ENCODE measurements at places on chromosomes 16 and 17.

DNA sequence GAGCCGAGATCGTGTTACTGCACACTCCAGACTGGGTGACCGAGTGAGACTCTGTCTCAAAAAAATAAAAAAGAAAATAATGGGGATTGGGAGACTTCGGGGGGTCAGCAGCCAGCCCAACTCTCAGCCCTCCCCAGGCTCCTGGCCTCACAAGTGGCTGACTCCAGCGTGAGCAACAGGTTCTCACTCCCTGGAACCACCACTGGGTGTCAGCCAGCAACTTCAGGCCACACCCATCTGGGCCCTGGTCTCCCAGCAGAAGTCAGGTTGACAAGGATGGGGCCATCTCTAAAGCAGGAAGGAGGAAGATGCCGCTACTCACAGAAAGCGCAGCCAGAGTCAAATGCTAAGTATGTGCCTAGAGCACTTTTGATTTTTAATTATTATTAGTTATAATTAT, 139.4 kb downstream of the C16orf78 start:
- peak; percentile 32 for DNase-seq

DNA sequence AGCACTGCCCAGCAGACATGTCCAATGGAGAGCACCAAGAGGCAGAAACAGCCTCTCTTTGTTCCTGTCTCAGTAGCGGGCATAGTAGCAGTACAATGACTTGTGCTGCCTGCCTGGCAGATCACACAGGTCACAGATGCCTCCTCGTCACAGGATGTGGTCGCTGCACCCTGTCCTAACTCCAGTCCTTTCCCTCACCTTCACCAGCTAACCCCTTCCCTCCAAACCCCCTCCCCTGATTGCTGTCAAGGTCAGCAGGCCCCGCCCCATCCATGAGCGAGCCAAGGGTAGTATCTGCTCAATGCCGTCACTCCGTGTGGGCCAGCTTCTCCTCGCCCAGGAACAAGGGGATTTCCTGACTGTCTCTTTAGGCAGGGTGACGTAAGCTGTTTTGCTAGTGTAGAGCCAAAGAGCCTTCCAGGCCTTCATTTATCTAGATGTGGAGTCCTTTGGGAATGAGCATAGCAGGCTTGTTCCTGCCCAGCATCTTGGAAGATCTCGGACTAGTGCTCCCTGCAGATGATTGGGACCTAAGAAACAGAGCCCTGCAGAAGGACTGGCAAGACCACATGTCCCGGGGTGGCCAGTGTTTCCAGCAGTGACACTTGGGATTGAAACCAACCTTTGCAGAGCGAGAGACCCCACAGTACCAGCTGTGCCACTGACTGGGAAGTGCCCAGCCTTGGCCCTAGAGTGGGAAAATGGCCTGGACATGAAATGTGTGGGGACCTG, 75.9 kb upstream of the TNRC6C start:
- DNase-seq, result no peak

GRCh38 chr17:71522383-71522782, 598.4 kb upstream of the SOX9 start:
- no peak for DNase-seq

DNA sequence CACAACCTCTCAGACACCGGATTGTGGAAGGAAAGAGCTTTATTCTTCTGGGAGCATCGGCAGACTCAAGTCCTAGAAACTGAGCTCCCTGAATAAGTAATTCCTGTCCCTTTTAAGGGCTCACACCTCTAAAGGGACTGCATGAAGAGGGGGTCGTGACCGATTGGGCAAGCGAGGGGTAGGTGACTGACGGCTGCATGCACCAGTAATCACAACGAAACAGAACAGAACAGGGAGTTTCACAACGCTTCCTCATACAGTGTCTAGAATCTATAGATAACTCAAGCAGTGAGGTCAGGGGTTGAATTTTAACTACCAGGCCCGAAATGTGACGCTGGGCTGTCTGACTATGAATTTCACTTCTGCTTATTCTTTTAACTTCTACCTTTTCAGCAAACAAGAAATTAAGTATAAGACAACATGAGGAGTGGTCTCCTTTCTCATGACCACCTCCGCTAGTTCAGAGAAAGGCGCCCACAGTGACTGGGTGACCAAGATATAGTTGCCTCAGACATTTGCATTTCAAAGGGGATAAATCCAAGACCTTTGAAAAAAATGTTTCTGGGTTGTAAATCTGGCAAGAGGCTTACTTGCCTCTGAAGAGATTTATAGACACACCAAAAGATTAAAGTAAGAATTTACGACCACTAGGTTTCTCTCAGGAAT, 88.4 kb upstream of the ATF7IP2 start:
- no peak for DNase-seq

DNA sequence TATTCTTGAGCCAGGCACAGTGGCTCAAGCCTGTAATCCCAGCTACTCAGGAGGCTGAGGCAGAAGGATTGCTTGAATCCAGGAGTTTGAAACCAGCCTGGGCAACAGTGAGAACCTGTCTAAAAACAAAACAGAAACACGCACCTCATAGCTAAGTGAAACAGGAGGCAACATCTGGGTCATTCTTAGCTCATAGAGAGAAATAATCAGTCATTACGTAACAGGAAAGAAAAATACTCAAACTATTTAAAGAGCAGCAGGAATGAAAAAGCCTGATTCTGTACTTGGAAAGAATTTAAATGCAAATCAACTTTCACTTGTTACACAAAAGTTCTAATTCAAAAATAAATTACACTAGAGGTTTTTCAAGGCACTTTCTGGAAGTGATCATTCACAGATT, 17.2 kb downstream of the CHCT1 start:
- DNase-seq, result no peak

DNA sequence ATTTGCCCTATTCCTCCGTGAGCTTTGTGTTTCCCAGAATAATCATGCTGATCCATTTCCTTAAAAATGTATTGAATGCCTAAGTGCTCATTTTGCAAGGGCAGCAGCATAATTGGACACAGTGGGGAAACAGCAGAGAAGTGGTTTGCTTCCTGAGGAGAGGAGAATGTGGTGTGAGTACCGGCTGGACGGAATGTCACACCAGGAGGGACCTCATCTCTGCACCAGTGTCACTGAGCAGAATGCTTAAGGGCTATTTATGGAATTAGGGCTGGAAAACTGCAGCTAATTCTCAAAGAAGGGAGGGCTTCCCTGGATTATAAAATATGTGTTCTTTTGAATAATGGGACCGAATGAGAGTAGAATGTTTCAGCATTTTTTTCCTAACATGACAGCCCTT, 1100.6 kb upstream of the RBFOX1 start:
- DNase-seq, result no peak

- peak; percentile 18 for DNase-seq
These were observed at the start of gene MAF for GRCh38 chr16:79600638-79601091. Gene MAF (minus strand): TSS chr16:79600737. CDS start chr16:79599902, 835 bp downstream.

GRCh38 chr16:2584729-2585650, 47.2 kb downstream of the PDPK1 start:
- DNase-seq, result no peak

- DNase-seq, result no peak
These were observed 204.9 kb downstream of the LGALS9B start for GRCh38 chr17:20262226-20263114.

DNA sequence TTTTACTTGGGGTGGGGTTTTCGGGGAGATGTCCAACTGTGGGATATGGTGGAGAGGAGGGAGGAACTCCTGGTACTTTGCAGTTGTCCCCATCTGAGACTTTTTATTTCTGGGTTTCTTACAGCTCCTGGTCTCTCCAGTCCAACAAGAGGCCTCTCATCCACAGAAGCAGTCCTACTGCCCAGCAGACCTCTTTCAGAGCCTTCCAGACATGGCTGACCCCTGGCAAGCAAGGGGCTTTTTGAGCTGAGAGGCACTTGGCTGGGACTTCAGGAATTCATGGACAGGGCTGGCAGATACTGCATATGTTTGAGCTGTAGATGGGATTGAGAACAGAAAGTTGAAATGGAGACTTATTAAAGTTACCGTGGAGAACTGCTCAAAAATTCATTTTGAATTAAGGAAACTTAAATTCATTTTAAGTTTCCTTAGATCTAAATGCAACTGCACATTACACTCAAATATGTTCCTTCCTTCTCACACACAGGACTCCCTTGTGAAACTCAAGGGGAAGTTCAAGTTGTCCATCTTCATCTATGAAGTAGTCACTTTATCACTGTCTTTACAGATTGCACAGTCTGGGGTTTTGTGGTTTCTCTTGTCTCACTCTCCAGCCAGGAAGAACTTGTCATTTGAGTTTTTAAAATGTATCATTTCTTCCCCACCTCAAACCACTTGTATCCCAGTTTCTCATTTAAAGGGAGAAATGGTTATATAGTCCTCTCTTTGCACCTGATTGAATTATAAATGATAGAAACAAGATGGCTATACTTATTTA, 1.1 kb downstream of the LASP1NB start:
- DNase-seq, result no peak

GRCh38 chr16:21253470-21253869, 20.0 kb downstream of the ANKS4B start:
- no peak for DNase-seq

GRCh38 chr17:50311483-50311882, 34.4 kb upstream of the XYLT2 start:
- DNase-seq, result no peak

DNA sequence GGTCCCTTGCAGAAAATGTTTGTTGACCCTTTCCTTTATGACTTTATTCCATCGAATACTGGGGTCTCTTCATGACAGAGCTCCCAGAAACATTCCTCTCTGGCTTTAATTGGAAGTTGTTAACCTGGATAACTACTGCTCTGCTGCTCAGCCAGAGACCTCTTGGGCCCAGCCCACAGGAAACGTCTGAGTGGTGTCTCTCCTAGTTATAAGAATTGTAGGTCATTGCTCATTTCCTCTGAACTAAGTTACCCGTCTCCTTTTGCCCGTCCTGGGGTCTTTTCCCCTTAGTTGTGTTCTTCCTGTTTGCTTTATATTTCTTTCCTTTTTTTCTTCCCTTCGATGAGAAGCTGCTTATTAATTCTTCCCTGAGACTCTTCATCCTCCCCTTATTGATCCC, 9.0 kb downstream of the MAP2K6 start:
- no peak for DNase-seq

DNA sequence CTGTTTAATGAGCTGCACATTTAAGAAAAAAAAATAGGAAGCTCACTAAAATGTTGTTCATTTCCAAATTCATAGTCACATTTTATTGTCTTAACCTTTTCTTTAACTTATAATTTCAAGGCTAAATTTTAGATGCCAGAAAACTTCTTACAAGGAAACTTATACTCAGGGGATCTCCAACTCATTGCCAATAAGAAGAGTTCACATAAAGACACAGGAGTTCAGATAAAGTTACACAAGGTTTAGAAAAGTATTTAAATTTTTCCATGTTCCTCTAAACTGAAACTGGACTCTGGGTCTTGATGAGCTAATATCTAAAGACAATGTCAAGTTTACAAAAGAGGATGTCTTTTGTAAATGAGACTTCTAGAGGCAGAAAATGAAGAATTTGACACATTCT, 190.7 kb upstream of the KCNJ16 start:
- DNase-seq, result no peak

GRCh38 chr16:76955629-76956028, 235.4 kb upstream of the MON1B start:
- no peak for DNase-seq

DNA sequence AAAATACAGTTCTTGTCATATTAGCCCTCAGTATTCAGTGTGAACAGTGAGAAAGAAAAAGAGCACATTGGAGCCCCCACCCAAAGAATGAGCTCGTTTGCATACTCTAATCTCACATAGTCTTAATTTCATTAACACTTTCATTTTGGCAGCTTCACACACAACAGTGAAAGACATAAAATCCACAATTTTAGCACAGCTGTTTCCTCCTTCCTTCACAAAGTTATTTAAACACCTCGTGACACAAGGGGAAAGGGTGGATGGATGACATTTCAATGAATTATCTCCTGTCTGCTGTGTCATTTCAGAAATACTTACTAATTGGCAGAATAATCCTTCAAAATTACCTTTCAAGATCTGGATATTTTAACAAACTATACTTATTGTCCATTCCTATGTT, 299.3 kb downstream of the KCNJ2 start:
- DNase-seq, result no peak

DNA sequence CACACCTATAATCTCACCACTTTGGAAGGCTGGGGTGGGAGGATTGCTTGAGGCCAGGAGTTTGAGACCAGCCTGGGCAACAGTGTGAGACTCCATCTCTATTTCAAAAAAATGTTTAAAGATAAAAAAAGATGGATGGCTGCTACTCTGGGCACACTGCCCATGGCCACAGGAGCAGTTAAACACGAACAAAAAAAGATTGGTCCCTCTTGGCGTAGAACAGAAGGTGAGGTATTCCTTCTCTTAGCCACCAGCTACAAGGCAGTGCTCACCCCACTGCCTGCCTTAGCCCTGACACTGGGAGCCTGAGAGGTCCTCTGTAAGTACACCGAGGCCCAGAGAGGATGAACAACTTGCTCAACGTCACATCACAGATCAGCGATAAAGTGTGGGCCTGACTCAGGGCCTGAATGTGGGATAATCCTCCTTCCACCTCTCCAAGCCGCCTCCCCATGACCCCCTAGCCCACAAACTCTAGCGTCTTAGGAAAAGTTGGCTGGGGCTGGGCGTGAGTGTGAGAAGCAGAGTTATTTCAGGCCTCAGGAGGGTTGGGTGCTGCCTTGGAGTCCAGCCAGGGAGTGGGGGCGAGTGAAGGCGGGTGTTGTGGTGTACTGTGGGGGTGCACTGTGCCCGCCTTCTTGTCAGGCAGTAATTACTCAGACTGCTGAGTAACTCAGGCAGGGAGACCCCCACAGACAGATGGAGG, 2.3 kb upstream of the DPH1 start:
- DNase-seq, result peak; percentile 34

DNA sequence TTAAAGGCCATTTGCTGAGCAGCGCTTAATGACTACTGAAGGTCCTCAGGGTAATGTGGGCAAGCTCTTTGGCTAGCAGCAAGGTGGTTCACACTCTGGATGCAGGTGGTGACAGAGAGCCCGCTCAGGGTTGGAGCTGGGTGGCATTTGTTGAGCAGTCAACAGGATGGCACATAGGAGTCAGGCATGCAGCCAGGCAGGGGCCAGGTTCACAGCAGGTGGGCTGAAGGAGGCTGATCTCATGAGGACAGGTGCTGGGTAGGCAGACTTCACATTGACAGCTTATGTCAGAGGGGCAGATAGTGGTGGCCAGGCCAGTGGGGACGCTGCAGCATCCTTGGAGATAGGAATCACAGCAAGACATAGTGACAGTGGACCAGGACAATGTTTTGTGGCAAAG, 4.5 kb downstream of the KRTAP3-1 start:
- DNase-seq, result no peak
